ENCODE measurements at places on chromosomes 6 and 20. TPM values are rescaled to one million over a fixed set of nuclear protein-coding genes. Genes with fewer than 3 reads are reported as not detected.

DNA sequence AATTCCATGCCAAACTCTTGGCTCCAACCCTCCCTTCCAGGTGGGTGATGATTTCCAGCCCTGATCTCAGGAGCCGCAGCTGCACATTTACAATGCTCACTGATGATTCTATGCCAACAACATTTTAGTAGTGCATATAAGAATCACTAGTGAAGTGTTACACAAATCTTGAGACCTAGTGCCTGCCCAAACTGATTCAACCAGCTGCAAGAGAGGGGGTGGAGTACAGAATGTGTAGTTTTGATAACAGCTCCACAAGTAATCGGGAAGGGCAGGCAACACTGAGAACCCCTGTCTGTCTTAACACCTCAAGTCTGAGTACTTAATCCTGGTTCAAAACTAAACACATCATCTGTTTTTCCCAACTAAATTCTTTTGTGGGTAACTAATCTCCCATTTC, 91.7 kb downstream of the PRDM1 start:
- H3K27ac ChIP-seq = no peak overlapping the region
- H3K36me3 ChIP-seq = no peaks in the 10 kb centered on the region
- no peak for DNase-seq
- H3K4me1 ChIP-seq = peaks cover 35% of the 10 kb centered on the region
- no peaks in the 10 kb centered on the region for H3K27me3 ChIP-seq

DNA sequence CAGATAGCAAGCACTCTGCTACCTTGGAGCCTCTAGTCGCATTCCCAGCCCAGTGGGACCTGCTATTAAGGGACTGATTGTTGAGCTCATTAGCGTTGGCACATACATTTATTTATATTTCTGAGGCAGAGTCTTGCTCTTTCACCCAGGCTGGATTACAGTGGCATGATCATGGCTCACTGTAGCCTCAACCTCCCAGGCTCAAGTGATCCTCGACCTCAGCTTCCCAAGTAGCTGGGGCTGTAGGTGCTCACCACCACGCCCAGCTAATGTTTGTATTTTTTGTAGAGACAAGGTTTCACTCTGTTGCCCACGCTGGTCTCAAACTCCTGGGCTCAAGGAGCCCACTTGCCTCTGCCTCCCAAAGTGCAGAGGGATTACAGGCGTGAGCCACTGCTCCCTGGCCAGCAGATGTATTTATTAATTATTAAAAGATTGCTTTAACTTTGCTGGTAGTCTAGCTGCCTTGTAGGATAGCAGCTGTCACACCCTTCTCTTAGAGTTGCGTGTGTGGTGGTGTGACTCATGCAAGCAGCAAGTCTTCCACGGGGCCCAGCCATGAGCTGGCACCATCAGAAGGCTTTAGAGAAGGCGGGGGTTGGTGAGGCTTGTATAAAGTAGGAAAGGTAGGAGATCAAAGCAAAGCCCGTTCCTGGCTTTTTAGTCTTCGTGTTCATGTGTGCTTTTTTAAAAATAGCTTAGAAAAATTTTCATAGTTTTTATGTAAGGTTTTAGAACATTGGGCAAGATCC, 16.5 kb downstream of the ACTR5 start:
- H3K4me3 ChIP-seq = no peak overlapping the region
- peaks cover 89% of the 10 kb centered on the region for H3K36me3 ChIP-seq
- no peaks in the 10 kb centered on the region for H3K27me3 ChIP-seq
- no peak overlapping the region for H3K27ac ChIP-seq
- H3K4me1 ChIP-seq = no peaks in the 10 kb centered on the region

DNA sequence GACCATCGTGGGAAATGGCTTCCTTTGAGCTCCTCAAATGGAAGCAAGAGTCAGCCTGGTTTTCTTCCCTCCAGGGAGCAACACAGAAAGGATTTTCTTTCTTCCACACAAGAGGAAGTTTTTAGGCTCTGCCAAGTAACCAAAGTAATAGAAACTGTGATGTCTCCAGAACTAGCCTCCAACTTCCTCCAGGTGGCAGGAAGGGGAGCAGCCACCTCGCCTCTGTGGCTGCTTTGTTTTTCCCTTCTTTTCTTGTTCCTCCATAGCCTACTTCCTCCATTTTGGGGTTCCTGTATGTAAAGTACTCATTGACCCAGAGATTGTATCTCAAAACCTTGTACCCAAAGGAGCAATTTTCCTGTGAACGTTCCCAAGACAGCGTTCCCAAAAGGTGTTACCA, 32.7 kb upstream of the CCR6 start:
- H3K27me3 ChIP-seq = no peaks in the 10 kb centered on the region
- no peak overlapping the region for H3K27ac ChIP-seq
- DNase-seq = no peak
- H3K4me3 ChIP-seq = no peak overlapping the region
- H3K4me1 ChIP-seq = peaks cover 53% of the 10 kb centered on the region

- H3K27me3 ChIP-seq = no peaks in the 10 kb centered on the region
- H3K4me1 ChIP-seq = peaks cover 41% of the 10 kb centered on the region
- H3K36me3 ChIP-seq = no peaks in the 10 kb centered on the region
Measured at GRCh38 chr6:16659466-16660156, 101.6 kb downstream of the ATXN1 start.

DNA sequence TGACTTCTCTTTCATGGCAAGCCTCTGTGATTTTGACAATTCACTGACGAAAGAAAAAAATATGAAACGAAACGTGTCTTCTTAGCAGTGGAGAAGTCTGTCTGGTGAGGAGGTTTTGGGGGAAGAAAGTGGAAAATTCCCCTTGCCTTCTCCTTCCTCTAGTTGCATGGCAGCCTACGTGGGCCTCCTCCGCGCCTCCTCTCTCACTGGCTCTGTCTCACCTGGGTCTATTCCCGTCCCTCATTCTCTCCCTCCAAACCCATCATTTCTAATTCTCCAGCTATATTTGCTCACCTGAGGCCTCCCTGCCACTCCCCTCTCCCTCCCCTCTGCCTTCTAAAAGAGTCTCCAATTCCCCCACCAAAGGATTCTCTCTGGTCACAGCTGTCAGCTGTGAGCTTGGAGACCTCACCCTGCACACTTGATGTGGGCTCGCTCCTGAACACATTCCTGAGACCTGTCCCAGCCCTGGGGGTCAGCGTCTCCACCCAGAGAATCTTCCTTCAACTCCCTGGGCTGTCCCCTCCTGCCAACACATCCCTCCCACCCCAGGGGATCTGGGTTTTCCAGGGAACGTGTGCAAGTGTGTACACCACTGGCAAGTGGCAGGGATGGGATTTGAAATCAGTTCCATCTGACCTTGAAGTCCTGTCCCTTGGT, 159.6 kb upstream of the PMEPA1 start:
- no peak for DNase-seq
- H3K36me3 ChIP-seq = no peaks in the 10 kb centered on the region
- H3K27me3 ChIP-seq = peaks cover 2% of the 10 kb centered on the region
- H3K4me3 ChIP-seq = no peak overlapping the region

DNA sequence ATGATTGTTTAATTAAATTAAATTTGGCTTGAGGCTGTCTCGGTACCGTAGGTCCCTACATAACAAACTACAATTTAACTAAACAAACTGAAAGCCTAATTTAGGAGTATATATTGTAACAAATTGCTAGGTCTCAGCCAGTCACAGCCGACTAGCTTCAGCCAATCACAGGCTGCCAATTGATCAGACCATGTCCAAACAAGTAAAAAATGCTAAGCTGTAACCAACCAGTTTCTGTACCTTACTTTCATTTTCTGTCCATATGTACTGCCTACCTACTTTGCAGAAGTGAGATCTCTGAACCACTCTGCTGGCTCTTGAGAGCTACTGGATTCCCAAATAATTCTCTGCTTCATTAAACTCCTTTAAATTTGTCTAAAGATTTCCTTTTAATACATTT, 648.0 kb upstream of the GJE1 start:
- peak; percentile 75 for DNase-seq
- H3K27me3 ChIP-seq = no peaks in the 10 kb centered on the region
- peak overlapping the region; percentile 60 for H3K4me3 ChIP-seq
- H3K27ac ChIP-seq = peak overlapping the region; percentile 89
- peaks cover 30% of the 10 kb centered on the region for H3K4me1 ChIP-seq

FAM209A gene
- polyA plus RNA-seq = 0.43 TPM

- no peak overlapping the region for H3K27ac ChIP-seq
- no peak overlapping the region for H3K4me3 ChIP-seq
- no peaks in the 10 kb centered on the region for H3K27me3 ChIP-seq
- no peak for DNase-seq
- no peaks in the 10 kb centered on the region for H3K4me1 ChIP-seq
Measured at GRCh38 chr6:31879901-31880300, 1.1 kb upstream of the SLC44A4 start.

GRCh38 chr20:50523552-50524167, 13.5 kb downstream of the PTPN1 start:
- H3K27me3 ChIP-seq = no peaks in the 10 kb centered on the region
- H3K4me3 ChIP-seq = peak overlapping the region; percentile 53
- peaks cover 79% of the 10 kb centered on the region for H3K4me1 ChIP-seq
- H3K36me3 ChIP-seq = peaks cover 4% of the 10 kb centered on the region

- peak overlapping the region; percentile 0 for H3K27ac ChIP-seq
- no peaks in the 10 kb centered on the region for H3K36me3 ChIP-seq
- H3K4me1 ChIP-seq = peaks cover 4% of the 10 kb centered on the region
- no peaks in the 10 kb centered on the region for H3K27me3 ChIP-seq
- no peak overlapping the region for H3K4me3 ChIP-seq
- no peak for DNase-seq
Measured at GRCh38 chr6:151689499-151690201, 117.8 kb upstream of the ESR1 start.

DNA sequence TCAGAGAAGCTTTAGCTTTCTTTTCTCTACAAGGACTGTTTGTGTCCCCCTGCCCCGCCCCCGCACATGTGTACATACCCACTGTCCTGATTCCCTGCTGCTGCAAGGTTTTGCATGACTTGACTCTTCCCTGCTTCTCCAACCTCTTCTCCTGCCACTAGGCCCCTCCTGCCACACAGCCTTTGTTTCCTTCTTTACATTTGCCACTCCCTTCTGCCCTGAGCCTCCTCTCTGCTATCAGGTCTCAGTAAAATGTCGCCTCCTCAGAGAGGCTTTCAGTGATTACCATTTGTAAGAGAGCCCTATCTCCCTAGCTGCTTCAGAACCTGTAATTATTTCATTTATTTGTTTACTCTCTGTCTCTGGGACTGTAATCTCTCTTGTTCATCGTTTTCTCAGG, 56.4 kb upstream of the VSTM2L start:
- H3K4me1 ChIP-seq = no peaks in the 10 kb centered on the region
- H3K27ac ChIP-seq = no peak overlapping the region
- no peak for DNase-seq
- no peaks in the 10 kb centered on the region for H3K27me3 ChIP-seq
- H3K4me3 ChIP-seq = no peak overlapping the region
- peaks cover 46% of the 10 kb centered on the region for H3K36me3 ChIP-seq

FRK gene
- not detected for polyA plus RNA-seq

FOXC1 gene
- not detected for polyA plus RNA-seq

DNA sequence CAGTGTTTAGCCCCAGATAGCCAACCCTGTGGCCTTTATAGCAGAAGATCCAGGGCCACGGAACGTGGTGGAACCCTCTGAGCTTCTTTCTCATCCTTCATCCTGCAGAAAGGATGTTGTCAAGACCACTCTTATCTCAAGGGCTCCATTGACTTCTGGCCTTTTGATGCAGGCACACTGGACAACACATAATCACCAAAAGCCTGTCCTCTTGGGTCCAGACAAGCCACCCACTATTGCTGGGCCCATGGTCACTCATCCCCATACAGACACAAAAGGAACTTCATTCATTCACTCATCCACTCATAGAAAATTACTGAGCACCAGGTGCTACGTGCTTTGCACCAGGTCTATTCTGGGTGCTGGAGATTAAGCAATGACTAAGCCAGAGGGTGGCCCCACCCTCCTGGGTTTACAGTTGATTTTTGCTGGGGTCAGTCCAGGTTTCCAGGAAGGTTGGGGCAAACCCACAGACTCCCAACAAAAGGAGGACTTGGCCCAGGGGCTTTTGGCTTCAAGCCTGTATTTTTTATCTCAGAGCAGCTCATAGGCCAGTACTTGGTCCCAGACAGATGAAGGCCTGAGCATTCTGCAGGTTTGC, 2.4 kb downstream of the CST8 start:
- H3K27ac ChIP-seq = no peak overlapping the region
- no peak overlapping the region for H3K4me3 ChIP-seq
- no peaks in the 10 kb centered on the region for H3K36me3 ChIP-seq
- peaks cover 3% of the 10 kb centered on the region for H3K27me3 ChIP-seq
- no peaks in the 10 kb centered on the region for H3K4me1 ChIP-seq

- no peak for DNase-seq
- no peaks in the 10 kb centered on the region for H3K27me3 ChIP-seq
- H3K36me3 ChIP-seq = no peaks in the 10 kb centered on the region
- H3K4me1 ChIP-seq = no peaks in the 10 kb centered on the region
- no peak overlapping the region for H3K27ac ChIP-seq
Measured at GRCh38 chr6:50992704-50993625, 174.3 kb downstream of the TFAP2B start.

MAS1 gene
- polyA plus RNA-seq = not detected

BFSP1 gene
- polyA plus RNA-seq = not detected

CDSN gene
- not detected for polyA plus RNA-seq

STX11 gene
- polyA plus RNA-seq = 21.2 TPM

GRCh38 chr20:25247956-25248785, at the start of gene PYGB:
Gene PYGB, plus strand, starts transcription at chr20:25248085. Its CDS starts 94 bp downstream, at chr20:25248179.
- peaks cover 27% of the 10 kb centered on the region for H3K4me1 ChIP-seq
- H3K27ac ChIP-seq = peak within 1 kb of the TSS; percentile 57
- peak within 1 kb of the TSS; percentile 72 for H3K4me3 ChIP-seq
- peaks cover 3% of the 10 kb centered on the region for H3K27me3 ChIP-seq
- H3K36me3 ChIP-seq = no peaks in the 10 kb centered on the region
- DNase-seq = peak; percentile 74

PNPLA1 gene
- polyA plus RNA-seq = not detected

SLC2A10 gene
- polyA plus RNA-seq = not detected

RRAGD gene
- polyA plus RNA-seq = 0.99 TPM

DNA sequence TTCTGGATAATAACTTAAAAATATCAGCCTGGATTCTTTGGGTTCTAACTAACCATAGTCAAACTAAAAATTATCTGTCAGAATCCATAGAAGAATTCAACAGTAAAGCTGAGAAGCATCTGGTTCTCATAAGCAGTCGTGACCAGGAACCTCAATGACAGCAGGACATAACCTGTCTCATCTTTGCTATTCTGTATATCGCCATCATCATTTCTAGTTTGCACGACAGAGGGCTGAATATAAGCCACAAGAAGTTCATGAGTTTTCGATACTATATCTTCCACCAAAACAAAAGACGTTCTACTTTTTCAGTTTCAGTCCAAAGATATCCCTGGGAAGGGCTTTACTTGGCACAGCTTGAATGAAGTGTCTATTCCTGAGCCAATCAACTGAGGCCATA, 42.7 kb downstream of the RFPL4B start:
- H3K4me1 ChIP-seq = no peaks in the 10 kb centered on the region
- H3K27ac ChIP-seq = no peak overlapping the region
- DNase-seq = no peak
- H3K4me3 ChIP-seq = no peak overlapping the region
- H3K36me3 ChIP-seq = no peaks in the 10 kb centered on the region

Data from CD4-positive, CD25-positive, alpha-beta regulatory T cell (primary cell).